ENCODE measurements at places on chromosomes 12 and 14.

- DNase-seq = no peak
Observed at GRCh38 chr14:100748944-100749343, 22.3 kb downstream of the DLK1 start.

- DNase-seq = no peak
Observed at GRCh38 chr12:90260136-90260535, 551.5 kb upstream of the ATP2B1 start.

- no peak for DNase-seq
Observed at GRCh38 chr12:131221957-131222328, 268.2 kb downstream of the ADGRD1 start.

DNA sequence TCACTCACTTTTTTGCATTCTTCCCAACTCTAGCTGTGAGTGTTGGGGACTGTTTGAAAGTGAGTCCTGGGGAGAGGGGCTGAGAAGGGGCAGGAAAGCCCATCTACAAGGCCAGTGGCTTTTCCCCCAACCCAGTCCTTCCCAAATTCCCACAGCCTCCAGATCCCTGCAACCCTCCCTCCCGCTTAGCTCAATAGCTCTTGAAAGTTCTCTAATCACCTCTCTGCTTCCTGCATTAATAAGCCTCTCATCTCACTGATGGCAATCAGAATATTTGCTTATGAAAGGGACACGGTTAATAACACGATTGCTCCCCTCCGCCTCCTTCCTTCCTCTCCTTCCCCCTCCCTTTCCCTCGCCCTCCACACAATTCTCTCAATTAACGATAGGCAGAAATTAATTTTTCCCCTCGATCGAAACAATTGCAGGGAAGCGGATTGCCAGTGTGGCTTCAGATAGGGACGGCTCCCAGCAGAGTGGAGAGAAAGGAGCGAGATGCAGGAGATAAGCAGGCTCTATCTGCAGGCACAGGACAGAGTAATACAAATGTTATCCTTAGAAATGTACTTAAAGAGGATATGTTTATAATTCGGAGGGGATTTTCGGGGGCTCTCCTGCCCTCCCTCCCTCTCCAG, 15.1 kb upstream of the GPATCH2L start:
- DNase-seq = no peak

DNA sequence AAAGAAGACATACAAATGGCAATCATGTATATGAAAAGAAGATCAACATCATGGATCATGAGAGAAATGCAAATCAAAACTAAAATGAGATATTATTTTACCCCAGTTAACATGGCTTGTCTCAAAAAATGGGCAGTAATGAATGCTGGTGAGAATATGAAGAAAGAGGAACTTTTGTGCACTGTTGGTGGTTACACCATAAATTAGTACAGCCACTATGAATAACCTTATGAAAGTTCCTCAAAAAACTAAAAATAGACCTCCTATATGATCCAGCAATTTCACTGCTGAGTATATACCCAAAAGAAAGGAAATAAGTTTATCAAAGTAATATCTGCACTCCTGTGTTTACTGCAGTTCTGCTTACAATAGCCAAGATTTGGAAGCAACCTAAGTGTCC, 151.7 kb downstream of the PDZRN4 start:
- no peak for DNase-seq

DNA sequence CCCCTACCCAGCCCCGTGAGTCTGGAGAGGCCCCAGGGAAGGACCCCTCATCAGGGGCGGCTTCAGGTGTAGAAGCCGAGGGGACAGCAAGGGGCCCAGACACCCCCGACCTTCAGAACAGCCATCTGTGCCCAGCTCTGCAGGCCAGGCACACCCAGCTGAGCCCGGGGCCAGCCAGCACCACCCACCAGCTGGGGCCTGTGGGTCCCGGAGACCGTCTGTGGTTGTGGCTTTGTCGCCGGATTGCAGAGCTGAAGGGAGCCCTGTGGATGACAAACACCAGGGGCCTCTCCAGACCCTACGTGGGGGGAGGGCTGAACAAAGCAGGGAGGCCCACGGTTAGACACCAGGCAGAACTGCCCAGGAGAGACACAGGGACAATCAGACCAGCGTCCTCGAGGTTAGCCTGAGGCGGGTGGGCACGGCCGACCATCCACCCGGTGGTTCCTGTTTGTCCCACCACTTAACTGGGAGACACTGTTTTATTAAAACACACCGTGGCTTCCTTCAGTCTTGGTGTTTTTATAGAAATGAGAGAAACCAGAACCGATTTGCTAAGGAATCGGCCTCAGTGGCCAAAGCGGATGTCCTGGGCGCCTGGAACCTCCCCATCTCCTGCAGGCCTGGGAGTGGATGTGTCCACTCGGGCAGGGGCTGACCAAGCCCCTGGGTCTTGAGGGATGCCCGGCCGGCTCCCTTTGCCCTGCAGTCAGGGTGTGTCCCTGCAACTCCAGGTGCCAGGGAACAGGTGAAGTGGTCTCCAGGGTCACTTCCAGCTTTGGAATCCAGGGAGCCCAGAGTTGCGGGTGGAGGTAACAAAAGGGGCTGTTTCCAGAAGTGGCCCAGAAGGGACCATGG, 10.0 kb downstream of the C14orf180 start:
- DNase-seq = no peak

DNA sequence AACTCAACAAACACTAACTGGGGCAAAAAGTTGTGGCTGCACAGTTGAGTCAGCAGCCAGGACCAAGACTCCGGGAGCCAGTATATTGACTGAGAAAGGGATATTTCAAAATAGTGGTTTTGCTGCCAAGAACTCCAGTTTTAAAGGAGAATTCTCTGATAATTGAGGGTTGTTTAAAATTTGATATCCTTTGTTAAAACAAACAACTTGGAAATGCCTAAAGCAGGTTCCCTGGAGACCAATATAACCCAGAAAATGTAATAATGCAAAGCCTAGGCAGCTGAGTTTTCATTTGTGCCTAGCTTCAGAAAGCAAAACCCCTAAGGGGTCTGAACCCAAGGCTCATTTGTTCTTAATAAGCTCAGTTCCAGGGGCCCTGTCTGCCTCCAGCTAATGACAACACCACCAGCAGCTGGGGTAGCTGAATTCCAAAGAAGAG, 311.7 kb upstream of the CCDC196 start:
- DNase-seq = no peak

GRCh38 chr12:100173111-100173510, 27.5 kb upstream of the ACTR6 start:
- DNase-seq = no peak

DNA sequence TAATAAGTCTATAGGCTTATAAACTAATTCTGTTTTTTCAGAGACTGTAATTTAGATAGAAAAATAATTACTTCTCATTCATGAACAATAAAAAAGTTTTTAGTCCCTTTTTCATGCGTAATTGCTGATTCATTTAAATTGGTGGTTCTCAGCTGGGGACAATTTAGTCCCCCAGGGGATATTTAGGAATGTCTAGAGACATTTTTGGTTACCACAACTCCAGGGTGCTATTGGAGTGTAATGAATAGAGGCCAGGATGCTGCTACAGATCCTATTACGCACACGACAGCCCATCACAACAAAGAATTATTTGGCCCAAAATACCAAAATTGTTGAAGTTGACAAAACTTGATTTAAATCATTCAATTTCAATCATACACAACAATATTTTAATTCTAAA, 22.8 kb upstream of the VCPKMT start:
- no peak for DNase-seq

DNA sequence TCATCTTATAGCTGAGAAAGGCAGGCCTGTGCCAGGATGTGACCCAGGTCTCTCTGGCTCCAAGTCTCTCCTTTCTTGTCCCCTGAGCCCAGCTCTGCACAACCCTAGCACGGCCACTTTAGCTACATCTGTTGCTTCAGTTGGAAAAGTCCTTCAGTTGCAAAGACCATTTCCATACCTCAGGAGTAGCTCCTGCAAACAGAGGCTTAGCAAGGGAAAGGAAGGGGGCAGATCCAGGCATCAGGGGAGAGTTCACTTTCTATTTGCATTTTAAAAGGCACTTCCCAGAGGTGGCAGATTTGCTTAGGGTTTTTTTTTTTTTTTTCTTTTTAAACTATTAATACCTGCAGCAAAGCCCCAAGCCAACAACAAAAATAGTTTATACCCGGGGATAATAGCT, 3.0 kb upstream of the PITPNM2 start:
- DNase-seq = no peak

GRCh38 chr12:48814262-48815125, 3.8 kb upstream of the CACNB3 start:
- peak; percentile 72 for DNase-seq

GRCh38 chr12:126189856-126190255, 1124.6 kb downstream of the AACS start:
- no peak for DNase-seq

GRCh38 chr12:75289753-75290152, 40.4 kb downstream of the CAPS2 start:
- no peak for DNase-seq

DNA sequence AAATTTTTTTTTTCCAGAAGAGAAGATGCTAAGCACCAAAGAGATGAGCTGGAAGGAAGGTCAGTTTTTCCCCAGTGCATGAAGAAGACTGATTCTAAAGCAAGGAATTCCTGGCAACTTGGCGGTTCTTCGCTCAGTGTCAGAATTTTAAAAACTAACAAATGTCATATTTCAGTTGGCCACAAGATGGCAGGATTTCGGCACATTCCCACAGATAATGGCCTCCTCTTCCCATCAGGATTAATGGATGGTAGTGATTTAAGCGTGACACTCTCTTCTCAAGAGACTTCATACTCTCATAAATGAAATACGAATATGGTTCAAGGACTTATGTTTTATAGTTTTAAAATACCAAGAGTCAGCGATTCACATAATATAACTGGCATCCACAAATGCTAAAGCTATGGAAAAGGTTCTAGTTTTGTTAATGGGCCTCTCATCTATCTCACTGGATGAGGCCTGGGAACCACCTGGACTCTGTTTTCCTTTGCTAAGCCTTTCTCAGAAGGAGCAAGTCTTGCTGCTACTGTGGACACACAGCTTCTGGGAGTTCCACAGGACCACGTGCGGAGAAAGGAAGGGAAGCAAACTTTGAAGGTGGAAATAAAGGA, 46.1 kb upstream of the PTPRO start:
- no peak for DNase-seq

- no peak for DNase-seq
Observed at GRCh38 chr14:82003426-82003825, 469.8 kb upstream of the SEL1L start.

DNA sequence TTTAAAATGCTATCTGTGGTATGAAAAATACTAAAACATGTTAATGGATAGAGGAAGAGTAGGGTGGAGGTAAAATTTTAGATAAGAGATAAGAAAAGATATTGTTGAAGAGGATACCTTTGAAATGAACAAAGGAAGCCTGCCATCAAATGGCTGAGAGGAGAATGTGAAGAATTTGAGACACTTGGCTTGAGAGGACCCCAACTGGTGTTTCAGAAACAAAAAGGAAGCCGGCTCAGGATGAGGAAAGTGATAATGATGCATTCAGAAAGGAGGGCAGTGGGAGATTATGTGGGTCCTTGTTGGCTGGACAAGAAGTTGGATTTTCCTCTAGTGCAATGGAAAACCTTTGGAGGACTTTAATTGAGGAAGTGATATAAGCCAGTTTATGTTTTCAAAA, 264.4 kb downstream of the DUSP6 start:
- no peak for DNase-seq

- DNase-seq = no peak
Observed at GRCh38 chr14:96039633-96040311, 610 bp downstream of the C14orf132 start.

DNA sequence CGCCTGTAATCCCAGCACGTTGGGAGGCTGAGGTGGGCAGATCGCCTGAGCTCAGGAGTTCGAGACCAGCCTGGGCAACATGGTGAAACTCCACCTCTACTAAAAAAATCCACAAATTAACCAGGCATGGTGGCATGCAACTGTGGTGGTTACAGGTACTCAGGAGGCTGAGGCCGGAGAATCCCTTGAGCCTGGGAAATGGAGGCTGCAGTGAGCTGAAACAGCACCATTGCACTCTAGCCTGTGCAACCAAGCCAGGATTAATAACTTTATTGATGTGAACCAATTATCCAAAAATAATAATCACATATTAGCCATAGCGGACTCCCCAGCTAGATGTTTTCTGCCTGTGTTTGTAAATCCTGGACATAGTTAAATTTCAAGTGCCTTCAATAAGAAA, 1.8 kb upstream of the NUDT4 start:
- no peak for DNase-seq

GRCh38 chr14:101734246-101734847, 27.2 kb upstream of the PPP2R5C start:
- DNase-seq = no peak

DNA sequence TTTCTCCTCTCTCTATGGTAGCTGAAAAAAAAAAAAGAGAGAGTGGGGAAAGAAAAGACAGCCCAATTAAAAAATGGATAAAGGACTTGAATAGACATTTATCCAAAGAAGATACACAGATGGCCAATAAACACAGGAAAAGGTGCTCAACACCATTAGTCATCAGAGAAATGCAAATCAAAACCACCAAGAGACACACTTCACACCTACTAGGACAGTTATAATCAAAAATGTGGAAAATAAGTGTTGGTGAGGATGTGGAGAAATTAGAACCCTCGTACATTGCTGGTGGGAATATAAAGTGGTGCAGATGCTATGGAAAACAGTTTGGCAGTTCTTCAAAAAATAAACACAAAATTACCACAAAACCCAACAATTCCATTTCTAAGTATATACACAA, 172.4 kb upstream of the GRIN2B start:
- no peak for DNase-seq

- no peak for DNase-seq
Observed at GRCh38 chr14:102282751-102283465, 22.1 kb downstream of the MOK start.

- no peak for DNase-seq
Observed at GRCh38 chr14:64244279-64244678, 49.9 kb downstream of the ESR2 start.

DNA sequence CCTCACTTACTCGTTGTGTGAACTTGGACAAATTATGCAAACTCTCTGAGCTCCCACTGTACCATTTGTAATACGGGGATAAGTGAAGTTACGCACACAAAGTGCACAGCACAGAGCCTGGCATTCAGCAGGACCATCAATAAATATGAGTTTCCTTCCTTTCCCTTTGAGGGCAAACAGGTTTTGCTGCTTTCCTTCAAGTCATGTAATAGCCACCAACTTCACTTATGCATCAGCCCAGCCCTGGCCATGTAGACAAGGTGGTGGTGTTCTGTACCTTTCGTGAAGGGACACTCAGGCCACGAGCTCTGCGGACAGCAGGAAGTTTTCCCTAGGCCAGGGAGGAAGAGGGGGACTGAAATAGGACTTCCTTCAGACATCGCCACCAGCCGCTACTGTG, 272.7 kb downstream of the CACNA1C start:
- no peak for DNase-seq

- DNase-seq = no peak
Observed at GRCh38 chr12:8154526-8154925, 2.3 kb upstream of the ZNF705A start.

GRCh38 chr12:131281016-131281415, 327.3 kb downstream of the ADGRD1 start:
- DNase-seq = no peak

GRCh38 chr14:50334211-50334610, 22.1 kb downstream of the DMAC2L start:
- DNase-seq = no peak

- DNase-seq = no peak
Observed at GRCh38 chr12:104866291-104866690, 91.8 kb downstream of the SLC41A2 start.

- no peak for DNase-seq
Observed at GRCh38 chr14:89507926-89508460, 91.0 kb upstream of the FOXN3 start.

- no peak for DNase-seq
Observed at GRCh38 chr14:102695167-102695555, 82.1 kb upstream of the TRAF3 start.

GRCh38 chr14:99773521-99774497, 19.4 kb upstream of the EML1 start:
- no peak for DNase-seq

GRCh38 chr14:67815573-67816225, 691 bp downstream of the ZFYVE26 start:
- no peak for DNase-seq

Measured in T-helper 9 cell (primary cell).